NCI-H526 (cell line): ENCODE measurements at places on chromosomes 12 and 14.

DNA sequence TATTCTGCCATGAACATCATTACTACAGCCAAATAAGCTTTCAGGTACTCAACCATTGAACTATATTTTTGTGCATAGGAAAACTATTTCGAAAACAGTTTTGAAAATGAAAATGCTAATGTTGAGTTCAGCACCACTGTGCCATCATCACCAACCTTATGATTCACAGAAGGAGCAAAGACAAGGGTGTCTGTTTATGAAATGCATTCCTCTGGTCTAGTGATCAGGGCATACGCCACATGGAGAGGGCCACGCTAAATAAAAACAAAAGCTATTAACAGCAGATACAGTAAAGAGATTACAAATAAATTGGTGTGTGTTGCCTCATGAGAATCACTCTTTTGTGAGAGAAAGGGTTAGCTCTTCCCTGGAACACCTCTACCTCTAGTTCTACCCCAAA, 43.2 kb upstream of the BMAL2 start:
- DNase-seq: no peak

DNA sequence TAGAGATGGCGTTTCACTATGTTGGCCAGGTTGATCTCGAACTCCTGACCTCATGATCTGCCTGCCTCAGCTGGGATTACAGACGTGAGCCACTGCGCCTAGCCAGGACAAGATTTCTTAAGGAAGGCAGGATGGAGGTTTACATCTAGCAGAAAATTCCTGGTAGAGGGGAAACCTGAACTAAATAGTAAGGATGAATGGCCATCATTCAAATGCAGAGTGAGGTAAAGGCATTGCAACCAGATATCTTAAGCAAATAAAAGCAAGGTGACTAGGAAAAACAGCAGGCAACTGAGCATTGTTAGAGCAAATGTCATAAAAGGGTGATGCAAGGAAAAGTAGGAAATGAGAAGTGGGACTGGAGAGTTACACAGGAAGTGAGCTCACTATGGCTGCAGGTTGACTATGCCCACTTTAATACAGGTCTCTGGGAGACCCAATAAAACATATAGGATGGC, 133.0 kb downstream of the SOX5 start:
- DNase-seq: peak; percentile 57

- DNase-seq: peak; percentile 44
Observed at GRCh38 chr12:110741341-110742095, 1.2 kb downstream of the PPP1CC start.

DNA sequence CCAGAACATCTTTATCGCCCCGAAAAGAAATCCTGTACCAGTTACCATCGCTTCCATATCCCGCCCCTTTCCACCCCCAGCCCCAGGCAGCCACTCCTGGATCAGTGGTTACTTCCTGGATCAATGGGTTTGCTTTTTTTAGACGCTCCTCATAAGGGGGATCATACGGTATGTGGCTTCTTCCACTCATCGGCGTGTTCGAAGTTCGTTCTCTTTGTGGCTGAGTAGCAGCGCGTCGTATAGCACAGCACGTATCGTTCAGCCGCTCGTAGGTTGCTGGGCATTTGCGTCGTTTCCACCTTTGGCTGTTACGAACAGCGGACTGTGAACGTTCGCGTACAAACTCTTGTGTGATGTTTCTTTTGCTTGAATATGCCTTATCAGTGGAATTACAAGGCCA, 1.8 kb downstream of the NOC4L start:
- DNase-seq: no peak

DNA sequence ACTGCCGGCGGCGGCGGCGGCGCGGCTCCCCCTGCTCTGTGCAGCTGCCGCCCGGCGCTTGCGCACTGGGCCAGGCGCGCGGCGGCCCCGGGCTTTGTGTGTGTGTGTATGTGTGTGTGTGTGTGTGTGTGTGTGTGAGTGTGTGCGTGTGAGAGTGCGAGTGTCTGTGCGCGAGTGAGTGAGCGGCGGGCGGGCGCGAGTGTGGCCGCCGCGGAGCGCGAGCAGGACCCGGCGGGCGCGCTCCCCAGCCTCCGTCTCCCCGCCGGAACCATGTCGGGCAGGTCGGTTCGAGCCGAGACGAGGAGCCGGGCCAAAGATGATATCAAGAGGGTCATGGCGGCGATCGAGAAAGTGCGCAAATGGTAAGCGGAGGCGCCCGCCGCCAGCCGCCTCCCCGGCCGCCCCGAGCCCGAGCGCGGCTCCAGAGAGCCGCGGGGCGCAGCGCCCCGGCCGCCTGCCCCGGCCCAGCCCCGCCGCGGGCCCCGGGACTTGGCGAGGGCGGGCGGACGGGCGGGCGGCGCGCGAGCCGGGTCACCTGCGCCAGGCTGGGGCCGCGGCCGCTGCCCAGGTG, at the start of gene BCL7A:
BCL7A (plus strand) TSS at position 63 of the 571 bp plus-strand sequence; CDS start at position 271, 208 bp downstream.
- peak; percentile 71 for DNase-seq

- no peak for DNase-seq
Observed at GRCh38 chr14:66045572-66046021, 440.6 kb upstream of the CCDC196 start.

DNA sequence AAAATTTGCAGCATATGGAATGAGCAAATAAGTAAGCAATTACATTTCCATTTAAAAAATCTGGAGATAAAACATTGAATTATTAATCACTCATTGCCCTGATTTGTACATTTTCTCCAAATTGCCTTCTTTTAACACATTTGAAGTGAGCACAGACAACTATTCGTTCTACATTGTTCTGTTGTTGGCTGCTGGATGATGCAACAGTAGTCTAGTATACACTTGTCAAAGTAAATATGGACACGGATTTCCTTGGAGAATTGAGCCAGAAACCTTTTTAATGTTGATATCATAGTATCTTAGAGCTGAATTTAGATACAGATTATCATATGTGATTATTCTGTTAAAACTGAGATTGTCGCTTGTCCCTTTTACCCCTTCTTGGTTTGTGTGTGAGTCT, 188.2 kb downstream of the FUT8 start:
- DNase-seq: no peak

DNA sequence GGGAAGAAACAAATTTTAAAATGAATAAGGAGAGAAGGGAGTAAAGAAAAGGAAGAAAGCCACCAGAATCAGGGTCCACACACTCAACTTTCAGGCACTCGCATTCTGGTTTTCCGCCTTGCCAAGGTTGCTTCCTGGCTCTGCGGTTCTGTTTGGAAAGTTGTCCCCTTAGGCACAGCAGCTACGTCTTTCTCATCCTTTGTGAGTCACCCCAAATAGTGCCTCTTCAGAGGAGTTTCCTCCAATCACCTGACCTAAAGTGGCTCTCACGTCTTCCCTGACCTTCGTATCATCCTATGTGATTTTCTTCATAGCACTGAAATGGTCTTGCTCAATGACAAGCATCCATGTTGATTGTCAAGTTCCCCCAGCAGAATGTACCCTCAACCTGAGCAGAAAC, 99.5 kb upstream of the TMCC3 start:
- no peak for DNase-seq

DNA sequence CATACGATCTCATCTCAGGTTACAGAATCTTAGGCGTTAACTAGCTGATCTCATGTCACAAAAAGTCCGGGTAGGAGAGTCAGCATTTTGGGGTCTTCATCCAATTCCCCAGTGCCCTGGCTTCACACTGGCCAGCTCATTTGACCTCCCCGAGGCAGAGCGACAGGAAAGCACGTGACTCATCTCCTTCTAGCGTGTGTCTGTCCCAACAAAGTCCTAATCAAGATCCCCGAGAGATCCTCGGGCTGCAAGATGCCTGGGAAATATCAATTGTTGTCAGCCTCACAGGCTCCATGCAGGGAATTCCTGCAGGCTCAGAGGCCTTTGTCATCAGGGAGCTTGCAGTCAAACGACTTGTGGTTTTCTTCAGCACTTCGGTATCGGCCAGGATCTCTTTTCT, 57.5 kb downstream of the ZNF664 start:
- no peak for DNase-seq

DNA sequence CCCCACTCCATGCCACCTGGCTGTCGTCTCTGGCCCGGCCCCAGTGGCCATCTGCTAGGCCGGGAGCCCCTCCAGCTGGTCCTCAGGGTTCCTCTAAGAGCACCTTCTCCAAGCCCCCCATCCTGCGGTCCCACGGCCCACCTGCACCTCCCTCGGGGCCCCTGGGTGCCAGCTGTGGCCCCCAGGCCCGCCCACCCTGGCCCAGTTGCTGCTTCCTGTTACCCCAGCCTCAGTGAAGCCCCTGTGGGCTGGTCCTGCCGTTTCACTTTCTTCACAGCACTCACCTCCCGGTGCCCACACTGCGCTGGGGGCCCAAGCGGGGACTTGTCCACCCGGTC, 27.6 kb upstream of the NUDT14 start:
- no peak for DNase-seq

DNA sequence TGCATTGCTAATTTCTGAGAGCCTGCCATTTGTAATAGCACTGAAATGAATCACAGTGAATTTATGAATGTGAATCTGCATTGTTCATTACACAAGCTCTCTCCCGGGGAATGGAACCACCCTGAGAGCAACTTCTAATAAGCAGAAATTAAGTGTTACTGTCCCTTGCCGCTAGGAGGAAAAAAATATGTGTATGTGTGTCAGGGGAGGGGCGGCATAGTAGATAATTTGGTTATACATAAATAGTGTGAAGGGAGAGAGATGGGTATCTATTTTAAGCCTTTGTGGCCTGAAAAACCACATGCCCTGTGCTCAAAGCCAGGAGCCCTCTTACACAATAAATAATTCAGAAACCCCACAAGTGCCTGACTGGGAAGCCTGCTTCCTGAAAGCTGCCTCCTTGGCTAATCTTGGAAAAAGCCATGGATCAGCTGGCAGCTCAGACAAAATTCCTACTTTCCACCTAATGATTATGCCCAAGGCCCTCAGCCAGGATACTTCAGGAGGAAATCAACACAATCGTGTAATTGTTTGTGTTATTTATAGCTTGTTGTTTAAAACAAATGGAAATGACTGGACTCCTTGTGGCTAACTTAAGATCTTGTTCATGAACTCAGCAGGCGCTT, 366.2 kb upstream of the KITLG start:
- peak; percentile 42 for DNase-seq

- no peak for DNase-seq
Observed at GRCh38 chr12:23827353-23827752, 122.1 kb downstream of the SOX5 start.

- no peak for DNase-seq
Observed at GRCh38 chr12:2651068-2651965, 143.5 kb upstream of the FKBP4 start.

GRCh38 chr12:76611533-76611932, 52.0 kb upstream of the OSBPL8 start:
- no peak for DNase-seq

GRCh38 chr12:91287753-91288152, 105.1 kb upstream of the DCN start:
- DNase-seq: no peak

DNA sequence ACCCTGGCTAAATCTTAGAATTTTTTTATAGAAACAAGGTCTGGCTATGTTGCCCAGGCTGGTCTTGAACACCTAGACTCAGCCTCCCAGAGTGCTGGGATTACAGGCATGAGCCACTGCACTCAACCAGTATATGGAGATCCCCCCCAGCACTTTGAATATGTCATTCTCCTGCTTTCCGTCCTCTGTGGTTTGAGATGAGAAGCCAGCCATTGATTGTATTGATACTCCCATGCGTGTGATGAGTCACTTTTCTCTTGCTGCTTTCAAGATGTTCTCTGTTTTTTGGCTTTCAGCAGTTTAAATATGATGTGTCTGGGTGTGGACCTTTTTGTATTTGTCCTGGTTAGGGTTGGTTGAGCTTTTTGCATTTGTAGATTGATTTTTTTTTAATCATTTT, 75.2 kb upstream of the DNM1L start:
- DNase-seq: no peak

DNA sequence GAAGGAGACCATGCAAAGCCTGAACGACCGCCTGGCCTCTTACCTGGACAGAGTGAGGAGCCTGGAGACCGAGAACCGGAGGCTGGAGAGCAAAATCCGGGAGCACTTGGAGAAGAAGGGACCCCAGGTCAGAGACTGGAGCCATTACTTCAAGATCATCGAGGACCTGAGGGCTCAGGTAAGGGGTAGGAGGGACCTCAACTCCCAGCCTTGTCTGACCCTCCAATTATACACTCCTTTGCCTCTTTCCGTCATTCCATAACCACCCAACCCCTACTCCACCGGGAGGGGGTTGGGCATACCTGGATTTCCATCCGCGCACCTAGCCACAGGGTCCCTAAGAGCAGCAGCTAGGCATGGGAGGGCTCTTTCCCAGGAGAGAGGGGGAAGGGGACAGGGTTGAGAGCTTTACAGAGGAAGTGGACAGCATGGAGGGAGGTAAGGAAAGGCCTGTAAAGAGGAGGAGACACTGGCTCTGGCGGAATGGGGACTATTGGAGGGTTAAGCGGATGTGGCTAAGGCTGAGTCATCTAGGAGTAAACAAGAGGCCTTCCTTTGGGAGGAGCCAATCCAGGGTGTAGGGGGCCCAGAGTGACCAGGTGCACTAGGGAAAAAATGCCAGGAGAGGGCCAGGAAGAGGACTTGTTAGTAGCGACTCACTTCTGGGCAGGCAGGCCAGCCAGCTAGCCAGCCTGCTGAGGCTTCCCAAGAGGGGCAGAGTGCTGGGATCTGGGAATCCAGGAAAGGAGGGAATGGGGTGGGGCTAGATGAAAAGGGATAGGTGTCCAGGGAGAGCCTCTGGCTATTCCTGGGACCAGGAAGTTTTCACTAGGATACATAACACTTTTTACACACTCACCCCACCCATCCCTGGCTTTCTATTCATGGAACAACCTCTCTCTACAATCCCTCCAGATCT, 754 bp downstream of the KRT18 start:
- DNase-seq: peak; percentile 73

DNA sequence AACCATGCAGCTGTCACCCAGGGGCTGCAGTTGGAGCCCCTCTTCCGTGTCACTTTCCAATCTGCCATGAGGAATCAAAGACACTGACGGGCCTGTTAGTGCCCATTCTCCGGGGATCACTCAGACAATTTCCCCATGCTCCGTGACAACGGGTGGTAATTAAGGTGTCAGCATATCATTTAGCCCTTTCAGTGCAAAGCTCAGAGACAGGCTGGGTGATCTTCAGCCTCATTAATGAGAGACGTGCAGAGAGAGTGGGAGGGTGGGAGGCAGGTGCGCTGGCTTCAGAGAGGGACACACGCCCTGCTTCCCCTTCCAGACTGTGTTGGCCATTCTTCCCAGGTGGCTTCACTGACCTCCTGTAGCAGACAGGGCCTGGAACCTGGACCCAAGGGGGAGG, 58.7 kb downstream of the MVK start:
- peak; percentile 26 for DNase-seq

DNA sequence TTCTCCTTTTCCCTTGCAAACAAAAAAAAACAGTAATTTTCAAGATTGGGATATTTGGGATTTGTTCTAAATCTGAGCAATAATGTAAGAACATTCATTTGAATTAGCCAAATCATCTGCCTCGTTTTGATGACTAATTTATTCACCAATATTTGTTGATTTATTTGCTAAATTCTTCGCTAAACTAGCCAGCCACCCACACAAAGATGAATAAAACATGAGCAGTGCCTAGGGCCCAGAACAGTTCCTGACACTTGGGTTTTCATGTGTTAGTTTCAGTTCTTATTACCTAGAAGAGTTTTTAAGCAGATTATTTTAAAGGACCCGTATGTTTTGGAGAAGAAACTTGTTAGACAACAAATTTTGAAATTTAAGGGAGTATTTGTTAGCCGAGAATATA, 1.4 kb downstream of the ETNK1 start:
- no peak for DNase-seq
